ENCODE measurements at places on chromosomes 2 and 18.

DNA sequence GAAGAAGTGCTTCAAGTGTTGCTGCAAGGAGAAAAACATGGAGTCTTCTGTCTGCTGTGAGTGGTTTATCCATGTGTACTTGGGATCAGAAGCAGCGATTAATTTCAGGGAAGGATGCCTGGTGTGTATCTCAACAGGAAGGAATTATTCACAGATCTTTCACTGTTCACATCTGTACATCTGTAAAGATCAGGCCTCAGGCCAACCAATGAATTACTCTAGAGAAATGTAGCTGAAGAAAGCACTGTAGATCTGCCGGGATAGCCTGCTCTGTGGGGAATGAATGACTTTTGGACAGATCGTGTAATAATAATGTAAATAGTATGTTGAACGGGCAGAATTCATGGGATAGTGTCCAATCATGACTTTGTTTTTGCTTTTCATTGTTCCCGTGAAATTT lies 54.0 kb upstream of the SPP2 start:
- no peak for DNase-seq

- DNase-seq, result no peak
Measured at GRCh38 chr2:214987261-214987660, 151.2 kb downstream of the ABCA12 start.

- DNase-seq, result no peak
Measured at GRCh38 chr2:7648221-7648795, 731.1 kb downstream of the RNF144A start.

GRCh38 chr2:234099266-234099665 lies 48.8 kb downstream of the SPP2 start:
- DNase-seq, result no peak

DNA sequence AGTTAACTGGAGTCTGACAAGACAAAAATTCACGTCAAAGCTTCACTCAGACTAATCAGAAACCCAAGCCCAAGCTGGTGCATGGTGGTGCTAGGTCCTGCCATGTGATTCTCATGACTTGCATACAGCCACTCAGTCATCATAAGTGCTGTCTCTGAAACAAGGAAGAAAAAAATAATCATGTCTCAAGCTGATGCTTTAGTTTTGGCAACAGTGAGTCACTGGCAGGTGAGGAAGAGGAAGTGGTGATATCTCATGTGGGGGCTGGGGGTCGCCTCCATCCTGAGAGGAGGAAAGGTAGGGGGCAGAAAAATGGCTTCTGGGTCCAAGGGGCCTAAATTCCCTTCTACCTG lies 136.3 kb downstream of the TMEM163 start:
- no peak for DNase-seq

- DNase-seq, result no peak
Measured at GRCh38 chr2:179796213-179797007, 65.0 kb downstream of the ZNF385B start.

GRCh38 chr2:128736046-128736688 lies 417.5 kb upstream of the HS6ST1 start:
- no peak for DNase-seq

- DNase-seq, result no peak
Measured at GRCh38 chr2:143378996-143379395, 249.8 kb downstream of the ARHGAP15 start.

Data from activated CD4-positive, alpha-beta T cell treated with anti-CD3 and anti-CD28 coated beads, Interleukin-2, amount 50 U/mL, for 16 hours (primary cell).